ENCODE measurements at places on chromosomes 11 and 22.

- no peak for DNase-seq
These were observed 61.4 kb downstream of the PPFIA1 start for GRCh38 chr11:70331901-70332300.

DNA sequence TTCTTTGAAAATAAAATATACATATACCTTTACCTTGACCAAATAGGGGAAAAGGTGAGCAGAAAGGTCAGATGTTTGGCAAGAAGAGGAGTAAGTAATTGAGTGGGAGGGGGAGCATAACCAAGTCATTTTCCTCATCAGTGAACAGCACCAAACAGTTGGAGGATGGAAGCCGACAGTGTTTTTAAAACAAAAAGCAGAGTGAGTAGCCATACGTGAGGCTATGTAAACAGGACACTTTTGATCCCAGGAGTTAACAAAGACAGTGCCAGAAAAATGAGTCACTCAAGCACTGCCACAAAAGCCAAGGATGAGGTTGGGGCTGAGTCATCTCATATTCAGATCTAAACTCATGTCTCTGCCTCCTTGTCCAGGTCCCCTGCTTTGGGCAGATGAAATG, 734.7 kb downstream of the KCNA4 start:
- no peak for DNase-seq

GRCh38 chr11:88305430-88305829, 32.1 kb downstream of the CTSC start:
- no peak for DNase-seq

GRCh38 chr11:31690516-31690915, 120.6 kb downstream of the PAX6 start:
- no peak for DNase-seq

DNA sequence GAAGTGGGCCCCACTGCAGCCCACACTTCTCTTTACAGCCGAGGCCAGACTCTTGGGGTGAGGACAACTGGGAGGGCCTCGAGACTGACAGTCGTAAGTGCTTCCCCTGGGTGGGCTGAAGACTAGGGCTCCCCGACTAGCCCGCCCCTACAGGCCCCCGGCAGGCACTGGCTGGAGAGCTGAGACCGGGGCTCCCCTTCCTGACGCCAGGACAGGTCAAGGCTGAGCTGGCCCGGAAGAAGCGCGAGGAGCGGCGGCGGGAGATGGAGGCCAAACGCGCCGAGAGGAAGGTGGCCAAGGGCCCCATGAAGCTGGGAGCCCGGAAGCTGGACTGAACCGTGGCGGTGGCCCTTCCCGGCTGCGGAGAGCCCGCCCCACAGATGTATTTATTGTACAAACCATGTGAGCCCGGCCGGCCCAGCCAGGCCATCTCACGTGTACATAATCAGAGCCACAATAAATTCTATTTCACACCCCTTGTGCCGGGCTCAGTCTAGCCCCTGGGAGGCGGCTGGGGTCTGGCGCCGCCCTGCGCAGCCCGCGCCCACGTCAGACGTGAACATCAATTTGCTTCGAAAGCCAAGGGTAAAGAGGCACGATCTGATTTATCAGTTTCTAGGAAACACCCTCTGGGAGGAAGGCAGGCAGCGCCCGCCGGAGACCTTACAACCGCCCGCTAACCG, 13.5 kb downstream of the SCYL1 start:
- no peak for DNase-seq

- no peak for DNase-seq
These were observed 40.3 kb upstream of the SHISAL1 start for GRCh38 chr22:44353041-44353440.

- no peak for DNase-seq
These were observed 17.6 kb downstream of the PATZ1 start for GRCh38 chr22:31328544-31328960.

DNA sequence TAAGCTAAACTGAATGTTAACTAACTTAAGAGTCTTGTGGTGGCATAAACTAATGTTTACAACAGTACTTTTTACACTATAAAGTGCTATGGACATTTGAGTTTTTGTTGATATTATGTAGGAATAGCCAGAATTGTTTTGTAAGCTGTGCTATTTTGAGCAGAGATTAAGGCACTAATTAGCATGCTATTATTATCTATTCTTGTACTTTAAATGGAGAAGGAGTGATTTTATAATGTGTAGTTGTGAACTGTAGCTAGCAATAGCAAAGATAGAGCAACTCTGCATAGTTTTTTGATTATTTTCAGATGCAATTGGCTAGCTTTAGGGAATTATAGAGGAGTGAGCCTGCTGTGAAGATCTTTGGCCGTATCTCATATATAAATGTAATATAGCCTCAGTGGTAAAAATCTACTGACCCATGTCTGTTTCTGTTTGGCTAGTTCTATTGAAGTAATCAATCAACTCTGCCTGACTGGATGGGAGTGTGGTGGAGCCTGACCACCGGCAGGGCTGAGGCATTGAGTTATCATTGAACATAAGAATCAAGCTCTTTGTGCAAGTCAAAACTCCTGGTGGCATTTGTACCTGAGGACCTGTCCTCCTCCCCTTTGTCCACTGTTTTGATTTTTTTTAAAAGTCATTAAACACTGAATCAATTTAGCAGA, 34.3 kb downstream of the NCAM1 start:
- DNase-seq, result no peak

DNA sequence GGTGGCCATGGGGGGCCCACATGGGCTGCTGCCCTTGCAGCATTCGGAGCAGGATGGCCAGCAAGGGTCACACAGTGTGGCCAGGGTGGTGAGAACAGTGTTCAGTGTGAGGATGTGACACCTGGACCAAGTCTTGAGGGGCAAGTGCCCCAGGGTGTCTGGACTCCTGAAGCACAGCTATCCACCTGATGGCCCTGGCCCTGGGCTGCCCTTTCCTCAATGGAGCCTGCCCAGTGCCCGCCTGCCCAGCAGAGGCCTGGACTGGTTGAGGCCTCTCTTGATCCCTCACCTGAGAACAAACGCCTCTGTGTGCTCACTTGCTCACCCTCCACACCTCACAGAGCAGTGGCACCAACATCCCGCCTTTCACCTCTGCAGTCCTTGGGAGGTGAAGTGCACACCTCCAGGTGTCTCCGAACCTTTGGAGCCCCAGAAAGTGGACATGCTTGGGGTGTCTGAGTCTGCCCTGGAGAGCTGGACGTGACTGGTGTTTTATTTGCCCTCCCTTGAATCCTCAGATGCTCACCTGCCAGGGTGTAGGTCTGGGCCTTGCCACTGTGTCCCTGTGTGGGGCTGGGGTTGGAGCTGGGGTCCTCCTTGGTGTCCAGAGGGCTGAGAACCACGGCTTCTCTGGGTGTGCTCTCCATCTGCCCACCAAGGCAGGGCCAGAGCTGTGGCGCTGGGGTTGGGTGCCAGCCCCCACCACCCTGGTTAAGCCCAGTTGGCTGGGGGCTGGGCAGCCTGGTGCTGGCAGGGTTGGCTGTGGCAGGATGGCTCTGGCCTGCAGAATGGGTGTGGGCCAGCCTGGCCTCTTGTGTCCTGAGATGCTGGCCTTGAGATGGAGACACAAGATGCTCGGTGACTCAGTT, 3.8 kb upstream of the MUC2 start:
- no peak for DNase-seq

DNA sequence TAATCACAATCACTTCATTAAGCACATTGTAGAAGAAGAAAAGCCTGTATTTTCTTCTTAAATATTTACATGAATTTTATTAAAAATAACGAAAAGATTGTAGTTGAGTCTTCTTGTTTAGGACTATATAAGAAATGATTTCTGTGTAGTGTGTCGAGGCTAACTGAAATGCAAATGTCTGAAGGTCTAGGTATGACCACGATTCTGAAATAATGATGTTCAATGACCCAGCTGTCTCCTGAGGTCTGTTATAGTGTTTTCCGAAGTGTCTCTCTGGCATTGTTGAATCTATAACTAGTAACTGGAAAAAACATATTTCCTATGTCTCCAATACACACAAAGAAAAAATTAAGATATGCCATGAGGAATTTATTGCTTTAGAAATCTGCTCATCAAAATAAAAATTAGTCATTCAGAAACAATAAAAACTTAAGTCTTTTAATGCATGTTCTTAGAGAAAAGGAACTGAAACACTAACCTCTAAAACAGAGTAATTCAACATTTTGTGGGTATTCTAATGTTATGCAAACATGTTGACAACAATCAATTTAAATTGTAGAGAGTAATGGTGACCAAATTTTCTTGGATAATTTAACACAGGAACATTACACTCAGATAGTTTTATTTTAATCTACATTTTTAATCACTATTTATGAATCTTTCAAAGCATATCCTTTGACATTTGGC, 55.0 kb downstream of the CASP12 start:
- DNase-seq, result no peak

- no peak for DNase-seq
These were observed 58.7 kb downstream of the AHNAK start for GRCh38 chr11:62487738-62488551.

GRCh38 chr11:71474771-71475483, 21.9 kb downstream of the NADSYN1 start:
- DNase-seq, result no peak

GRCh38 chr11:102546427-102546826, 15.9 kb upstream of the MMP7 start:
- DNase-seq, result no peak

GRCh38 chr11:61083601-61084147, 18.6 kb upstream of the CD5 start:
- DNase-seq, result no peak

DNA sequence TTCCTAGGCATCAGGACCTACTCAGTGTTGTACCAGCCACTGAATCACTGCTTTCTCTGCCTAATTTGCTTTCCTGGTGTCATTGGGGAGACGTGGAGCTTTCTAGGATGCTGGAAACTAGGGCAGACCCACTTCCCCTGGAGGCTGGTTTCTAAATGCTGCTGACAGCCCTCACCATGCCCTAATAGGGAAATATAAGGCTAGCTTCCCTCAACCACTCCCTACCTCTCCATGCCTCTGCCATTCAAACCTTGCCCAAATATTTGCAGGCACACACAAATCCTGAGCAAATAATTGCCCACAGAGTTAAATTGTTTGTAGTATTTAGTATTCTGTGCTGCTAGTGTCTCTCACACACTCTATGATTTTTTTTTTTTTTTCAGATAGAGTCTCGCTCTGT, 310.2 kb downstream of the DDX10 start:
- no peak for DNase-seq

GRCh38 chr11:13594044-13594443, 74.4 kb upstream of the FAR1 start:
- no peak for DNase-seq

GRCh38 chr11:35083431-35084238, 55.3 kb upstream of the CD44 start:
- DNase-seq, result peak; percentile 34

DNA sequence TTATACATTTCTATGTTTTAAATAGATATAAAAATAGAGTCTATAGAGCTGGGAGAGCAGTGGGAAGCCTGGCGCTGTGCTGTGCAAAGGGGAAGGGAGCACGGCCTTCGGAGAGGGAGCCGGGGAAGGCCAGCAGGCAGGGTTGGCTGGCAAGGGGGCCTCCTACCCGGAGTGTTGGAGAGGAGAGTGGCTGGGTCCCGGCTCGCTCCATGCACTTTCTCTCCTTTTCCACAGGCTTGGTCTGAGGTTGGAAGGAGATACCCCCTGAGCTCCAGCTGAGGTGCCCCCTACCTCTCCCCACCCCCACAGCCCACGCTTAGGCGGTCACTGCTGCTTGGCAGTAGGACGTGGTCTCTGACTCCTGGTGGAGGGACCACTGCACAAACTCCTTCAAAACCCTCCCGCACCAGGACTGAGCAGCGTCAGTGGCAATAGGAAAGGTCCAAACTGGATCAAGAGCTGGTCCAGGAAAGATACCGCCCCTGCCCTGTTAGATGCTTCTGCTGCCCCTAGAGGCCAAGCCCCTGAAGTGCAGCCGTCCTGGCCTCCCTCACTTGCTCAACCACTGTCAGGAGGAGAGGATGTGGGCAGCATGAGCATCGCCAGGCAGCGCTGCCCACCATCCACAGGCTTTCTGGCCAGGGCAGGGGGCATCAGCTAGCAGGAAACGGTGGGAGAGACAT, 52.9 kb downstream of the SYT13 start:
- peak; percentile 29 for DNase-seq

DNA sequence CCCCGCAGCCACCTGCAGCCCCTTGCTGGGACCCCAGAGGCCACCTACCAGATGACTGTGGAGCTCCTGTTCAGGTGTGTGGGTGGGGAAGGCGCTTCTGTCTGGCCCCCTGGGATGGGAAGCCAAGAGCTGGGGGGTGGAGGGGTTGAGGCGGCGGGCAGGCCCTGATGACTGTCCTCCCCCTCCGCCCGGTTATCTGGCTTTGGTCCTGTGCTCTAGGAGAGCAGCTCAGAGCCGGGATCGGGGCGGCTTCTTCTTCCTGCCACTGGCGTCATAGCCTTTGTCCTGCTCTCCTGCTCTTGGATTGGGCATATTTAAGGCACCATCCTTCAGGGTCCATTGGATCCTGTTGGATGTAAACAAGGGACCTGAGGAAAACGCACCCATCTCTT, 38.4 kb downstream of the TPCN2 start:
- DNase-seq, result no peak

GRCh38 chr11:47161890-47162289, 14.8 kb downstream of the ARFGAP2 start:
- no peak for DNase-seq

GRCh38 chr11:17494019-17494418, 17.4 kb upstream of the ABCC8 start:
- no peak for DNase-seq

GRCh38 chr11:2930704-2931419, 1.6 kb upstream of the PHLDA2 start:
- no peak for DNase-seq

DNA sequence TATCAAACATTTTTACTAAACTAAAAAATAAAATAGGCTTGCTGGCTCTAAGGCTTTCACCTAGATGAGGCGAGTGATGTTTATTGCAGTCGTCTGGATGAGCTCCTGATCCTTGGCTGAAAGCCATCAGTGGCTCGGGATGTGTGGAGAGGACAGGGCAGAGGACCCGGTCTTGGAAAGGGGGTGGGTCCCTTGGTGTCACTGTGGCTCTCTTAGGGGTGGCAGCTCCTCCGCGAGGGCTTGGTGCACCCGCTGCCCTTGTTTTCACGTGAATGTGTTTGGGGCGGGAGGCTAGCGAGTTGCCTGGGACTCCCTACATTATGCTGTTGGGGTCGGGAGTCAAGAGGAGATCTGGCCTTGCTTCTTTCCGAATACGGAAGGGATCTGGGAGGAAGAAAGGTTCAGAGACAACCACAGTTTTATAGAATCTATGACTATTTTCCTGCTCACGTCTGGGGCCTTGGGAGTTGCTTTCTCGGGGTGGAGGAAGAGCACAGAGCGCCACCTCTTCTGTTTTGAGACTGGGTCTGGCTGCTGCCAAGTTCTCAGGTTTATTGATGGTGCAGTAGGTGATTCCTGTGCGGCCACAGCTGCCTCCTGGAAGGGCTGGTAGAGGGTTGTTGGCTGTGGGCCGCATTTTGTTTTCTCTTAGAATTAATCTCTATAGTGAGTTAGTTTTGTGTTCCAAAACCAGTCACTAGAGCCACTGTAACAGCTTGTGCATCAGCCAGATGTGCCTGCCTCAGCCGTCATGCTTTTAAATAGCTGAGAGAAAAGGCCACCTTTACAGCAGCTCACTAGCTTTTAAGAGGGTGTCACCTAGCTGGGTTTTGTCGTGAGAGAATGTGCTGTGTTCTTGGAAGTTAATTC, 12.8 kb downstream of the TBC1D22A start:
- no peak for DNase-seq

GRCh38 chr11:68992743-68993255, 12.0 kb upstream of the MRGPRD start:
- no peak for DNase-seq
